Non-pigmented ciliary epithelial cell (primary cell): ENCODE measurements at places on chromosomes 5 and 9.

DNA sequence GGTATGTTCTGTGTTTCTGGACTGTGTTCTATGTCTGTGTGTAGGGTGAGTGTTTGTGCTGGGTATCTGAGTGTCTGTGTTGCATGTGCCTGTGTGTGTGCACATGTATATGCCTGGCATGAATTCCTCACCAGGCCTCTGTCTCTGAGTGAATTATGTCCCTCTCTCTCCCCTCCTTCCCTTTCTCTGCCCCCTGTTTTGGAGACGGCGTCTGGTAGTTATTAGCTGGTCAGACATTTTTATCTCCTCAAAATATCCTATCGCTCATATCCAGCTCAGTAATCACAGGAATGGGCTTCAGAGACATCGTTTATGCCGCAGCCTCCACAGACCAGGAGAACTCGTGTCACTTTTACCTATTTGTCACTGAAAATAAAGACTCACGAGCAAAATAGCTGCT lies 483.2 kb upstream of the BRINP1 start:
- DNase-seq = no peak

- DNase-seq = no peak
Measured at GRCh38 chr5:174120401-174121005, 75.0 kb downstream of the NSG2 start.

DNA sequence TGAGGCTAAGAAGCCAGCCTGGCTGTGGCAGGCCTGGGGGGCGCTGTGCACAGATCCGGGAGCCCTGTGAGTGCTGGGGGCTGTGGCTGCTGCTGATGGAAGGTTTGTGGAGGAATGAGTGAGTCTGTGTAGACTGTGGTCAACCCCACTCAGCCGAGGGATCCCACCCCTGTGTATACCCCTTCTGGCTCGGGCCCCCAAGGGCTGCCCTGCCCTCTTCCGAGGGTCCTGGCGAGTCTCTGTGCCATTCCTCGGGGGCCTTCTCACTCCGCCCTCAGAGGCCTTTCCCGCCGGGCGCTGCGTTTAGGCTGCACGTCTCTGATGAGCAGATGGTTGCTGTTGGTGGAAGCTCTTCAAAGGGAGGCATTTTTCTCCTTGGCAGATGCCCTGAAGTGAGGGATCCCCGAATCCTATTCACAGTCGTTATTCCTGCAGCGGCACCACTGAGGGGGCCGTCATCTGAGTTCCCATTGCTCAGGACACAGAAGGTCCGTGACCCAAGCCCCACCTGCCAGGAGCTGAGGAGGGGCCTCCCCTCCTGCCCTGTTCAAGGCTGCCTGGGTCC lies 94.1 kb downstream of the RXRA start:
- no peak for DNase-seq

DNA sequence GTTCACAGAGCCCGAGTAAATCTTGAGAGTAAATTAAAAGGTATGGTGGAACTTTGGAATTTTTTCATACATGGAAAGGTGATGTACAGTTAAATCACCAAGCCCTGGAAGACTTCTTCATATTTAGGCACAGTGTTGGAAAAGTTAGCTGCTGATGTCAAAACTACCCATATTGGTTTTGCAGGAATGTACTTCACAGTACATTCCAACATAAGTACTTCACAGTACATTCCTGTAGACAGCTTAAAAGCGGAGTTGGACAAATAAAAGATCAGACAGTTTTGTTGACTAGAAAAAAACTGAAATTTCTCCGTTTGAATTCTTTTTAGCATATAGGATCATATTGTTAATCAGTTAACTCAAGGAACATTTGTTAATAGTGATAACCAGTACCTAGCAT lies 1.8 kb downstream of the RANBP17 start:
- peak; percentile 84 for DNase-seq

GRCh38 chr5:34524123-34524522 lies 132.0 kb upstream of the RAI14 start:
- peak; percentile 49 for DNase-seq

- no peak for DNase-seq
Measured at GRCh38 chr9:137590123-137590468, 216 bp downstream of the ZMYND19 start.

GRCh38 chr9:20848490-20848889 lies 164.4 kb downstream of the FOCAD start:
- no peak for DNase-seq

- no peak for DNase-seq
Measured at GRCh38 chr9:23005156-23005555, 558.5 kb downstream of the DMRTA1 start.

DNA sequence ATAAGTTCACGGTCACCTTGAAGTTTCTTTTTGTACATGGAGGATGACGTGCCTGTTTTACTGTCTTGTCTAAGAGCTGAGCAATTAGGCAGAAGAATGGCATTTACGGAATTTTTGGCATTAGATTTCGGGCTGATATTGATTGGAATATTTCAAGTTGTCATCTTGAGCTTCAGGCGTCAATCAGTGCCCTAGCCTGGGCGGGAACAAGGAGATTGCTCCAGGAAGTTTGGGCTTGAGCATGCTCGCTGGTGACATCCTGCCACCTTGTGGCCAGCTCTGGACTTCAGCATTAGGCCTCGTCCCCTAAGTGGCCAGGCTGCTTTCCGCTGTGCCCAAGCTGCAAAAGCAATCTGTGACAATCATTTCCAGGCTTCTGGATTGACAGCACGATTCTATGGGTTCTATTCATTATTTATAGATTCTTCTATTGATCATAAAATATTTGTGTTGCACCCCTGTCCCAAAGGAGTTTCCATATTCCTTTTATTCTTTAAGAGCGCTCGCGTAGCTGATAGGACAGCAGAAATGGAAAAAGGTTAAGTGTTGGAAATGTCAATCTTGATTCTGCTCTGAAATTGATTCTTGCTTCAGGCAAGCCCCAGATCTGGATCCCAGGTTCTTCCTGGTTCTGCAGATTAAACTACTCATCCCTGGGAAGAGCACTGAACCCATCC lies 79.3 kb downstream of the SLC28A3 start:
- peak; percentile 38 for DNase-seq

DNA sequence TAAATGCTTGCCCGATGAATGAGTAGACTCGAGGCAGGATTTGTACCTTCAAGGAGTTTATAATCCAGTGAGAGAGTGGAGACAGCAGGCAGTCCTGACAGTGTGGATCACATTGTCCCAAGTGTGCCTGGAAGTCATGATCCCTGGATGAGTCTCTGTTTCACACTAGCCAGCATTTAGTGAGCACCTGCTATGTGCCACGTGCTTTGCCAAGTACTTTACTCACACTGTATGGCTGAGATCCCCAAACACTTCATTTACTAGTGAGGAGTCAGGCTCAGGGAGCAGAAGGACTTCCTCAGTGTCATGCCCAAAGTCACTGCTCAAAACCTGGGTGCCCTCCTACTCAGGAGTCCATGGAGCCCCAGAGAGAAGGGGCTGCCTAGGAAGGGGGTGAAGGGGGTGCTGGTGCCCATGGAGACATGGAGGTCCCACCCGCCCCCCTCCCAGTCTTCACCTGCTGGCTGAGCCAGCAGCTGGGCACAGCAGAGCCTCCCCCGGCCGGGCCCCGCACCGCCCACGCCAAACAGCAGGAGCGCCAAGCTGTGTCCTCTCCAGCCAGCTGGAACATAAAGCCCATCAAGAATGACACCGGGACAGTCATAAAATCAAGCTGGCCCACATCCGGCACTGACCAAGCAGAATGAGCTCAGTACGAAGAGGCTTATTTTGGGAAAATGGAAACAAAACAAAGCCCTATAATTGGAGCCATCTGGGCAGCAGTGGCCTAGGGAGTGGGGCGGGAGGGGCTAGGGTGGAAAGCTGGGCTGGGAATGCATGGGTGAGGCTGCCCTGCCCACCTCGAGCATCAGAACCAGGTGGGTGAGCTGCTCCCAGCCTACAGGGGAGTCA lies 10.6 kb downstream of the LAMC3 start:
- no peak for DNase-seq

DNA sequence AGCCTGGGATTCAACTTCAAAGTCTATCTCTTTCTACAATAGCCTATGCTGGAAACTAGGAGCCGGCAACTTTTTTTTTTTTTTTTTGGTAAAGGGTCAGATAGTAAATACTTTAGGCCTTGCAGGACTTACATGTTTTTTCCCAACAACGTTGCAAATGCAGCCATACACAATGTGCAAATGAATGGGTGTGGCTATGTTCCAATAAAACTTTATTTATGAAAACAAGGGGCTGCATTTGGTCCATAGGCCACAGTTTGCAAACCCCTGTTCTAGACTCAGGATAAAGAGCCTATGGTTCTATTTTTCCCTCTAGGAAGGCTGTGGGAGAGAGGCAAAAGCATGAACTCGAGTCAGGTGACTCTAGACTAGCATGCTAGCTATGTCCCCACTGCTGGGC lies 189.1 kb downstream of the GABBR2 start:
- no peak for DNase-seq

- DNase-seq = no peak
Measured at GRCh38 chr9:112872019-112872418, 18.7 kb downstream of the SLC46A2 start.

DNA sequence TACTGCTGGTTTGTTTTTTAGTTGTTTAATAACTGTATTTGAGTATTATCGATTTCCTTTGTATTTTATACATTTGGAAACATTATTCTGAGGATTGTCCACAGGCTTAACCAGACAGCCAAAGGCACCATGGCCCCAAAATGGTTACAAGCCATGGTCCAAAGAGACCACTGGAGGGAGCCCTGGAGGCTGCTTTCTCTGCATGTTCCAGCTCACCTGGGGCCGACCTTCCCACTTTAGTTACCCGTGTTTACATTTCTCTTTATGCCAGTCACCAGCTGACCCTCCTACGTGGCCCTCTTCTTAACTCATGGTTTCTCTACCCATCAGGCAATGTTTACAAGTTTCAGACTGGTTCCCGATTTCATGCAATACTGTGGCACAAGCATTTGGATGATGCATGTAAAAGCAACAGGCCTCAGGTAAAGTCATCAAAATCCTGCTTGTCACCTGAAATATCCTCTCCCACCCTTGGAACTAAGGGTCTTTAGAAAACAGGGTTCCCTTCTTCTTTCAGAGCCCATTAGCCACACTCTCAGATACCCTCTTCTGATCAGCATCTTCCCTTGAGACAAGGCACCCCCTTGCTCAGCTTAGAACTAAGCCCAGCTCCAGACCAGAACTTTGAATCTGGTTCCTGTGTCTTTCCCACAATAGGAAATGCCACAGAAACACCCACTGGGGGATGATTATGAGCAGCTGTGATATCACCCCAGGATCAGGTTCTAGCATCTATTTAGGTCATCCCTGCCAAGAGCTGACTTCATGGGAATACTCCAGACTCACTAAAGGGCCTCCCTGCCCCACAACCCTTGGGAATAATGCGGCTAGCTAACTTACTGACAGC lies 49.9 kb upstream of the GARNL3 start:
- DNase-seq = peak; percentile 13

DNA sequence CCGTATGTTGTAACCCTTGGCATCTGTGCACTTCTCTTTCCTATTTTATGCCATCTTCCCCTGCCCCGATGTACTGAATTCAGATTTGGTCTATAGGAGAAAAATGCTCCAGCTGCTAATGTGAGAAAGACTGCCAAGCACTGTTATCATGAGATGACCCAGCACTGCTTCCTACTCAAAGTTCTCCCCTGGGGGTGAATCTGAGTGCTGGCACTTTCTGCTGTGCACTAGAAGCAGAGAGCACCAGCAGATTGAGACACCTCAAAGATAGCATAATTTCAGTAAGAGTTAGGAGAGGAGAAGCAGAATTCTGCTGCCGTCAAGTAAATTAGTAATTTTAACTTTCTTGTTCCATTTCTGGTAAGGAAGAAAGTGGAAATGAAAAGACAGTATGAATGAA lies 92.8 kb upstream of the ACOT12 start:
- no peak for DNase-seq

DNA sequence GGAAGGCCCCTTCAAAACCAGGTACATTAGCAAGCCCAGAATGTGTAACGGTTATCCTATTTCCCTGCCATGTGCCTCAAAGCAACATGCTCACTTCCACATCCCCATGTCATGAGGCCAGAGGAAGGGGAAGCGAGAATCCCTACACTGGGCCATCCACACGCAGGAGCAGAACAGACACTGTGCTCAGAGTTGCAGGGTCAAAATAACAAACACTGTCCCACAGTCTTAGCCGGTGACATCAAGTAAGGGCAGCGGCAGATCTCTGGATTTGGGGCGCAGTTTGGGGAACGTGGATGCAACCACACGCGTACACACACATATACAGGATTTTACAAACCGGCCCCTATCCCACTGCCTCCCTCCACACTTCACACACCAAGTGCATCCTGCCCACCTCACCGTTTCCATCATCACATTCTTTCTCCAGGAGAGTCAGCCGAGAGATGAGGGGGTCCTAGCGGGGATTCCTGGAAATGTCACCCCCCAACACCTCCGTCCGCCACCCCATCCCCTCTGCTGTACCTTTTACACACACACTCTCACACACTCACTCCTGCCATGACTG lies 776 bp downstream of the APBA1 start:
- DNase-seq = no peak

DNA sequence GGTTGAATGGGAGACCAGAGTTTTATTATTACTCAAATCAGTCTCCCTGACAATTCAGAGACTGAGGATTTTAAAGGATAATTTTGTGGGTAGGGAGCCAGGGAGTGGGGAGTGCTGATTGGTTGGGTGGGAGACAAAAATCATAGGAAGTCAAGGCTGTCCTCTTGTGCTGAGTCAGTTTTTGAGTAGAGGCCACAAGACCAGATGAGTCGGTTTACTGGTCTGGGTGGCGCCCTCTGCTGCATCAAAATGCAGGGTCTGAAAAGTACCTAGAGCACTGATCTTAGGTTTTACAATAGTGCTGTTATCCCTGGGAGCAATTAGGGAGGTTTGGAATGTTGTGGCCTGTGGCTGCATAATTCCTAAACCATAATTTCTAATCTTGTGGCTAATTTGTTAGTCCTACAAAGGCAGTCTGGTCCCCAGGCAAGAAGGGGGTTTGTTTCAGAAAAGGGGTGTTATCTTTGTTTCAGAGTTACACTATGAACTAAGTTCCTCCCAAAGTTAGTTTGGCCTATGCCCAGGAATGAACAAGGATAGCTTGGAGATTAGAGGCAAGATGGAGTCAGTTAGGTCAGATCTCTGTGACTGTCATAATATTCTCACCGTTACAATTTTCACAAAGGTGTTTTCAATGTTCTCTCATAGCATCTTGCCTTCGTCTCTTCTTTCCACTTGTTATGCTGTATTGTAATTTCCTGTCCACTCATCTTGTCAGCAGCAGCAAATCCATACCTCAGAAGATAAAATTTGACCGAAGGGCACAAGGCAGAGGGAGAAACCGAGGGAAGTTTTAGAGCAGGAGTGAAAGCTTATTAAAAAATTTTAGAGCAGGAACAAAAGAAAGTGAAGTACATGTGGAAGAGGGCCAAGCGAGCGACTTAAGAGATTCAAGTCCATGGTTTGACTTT lies 59.2 kb upstream of the CLINT1 start:
- peak; percentile 41 for DNase-seq

- no peak for DNase-seq
Measured at GRCh38 chr9:135522931-135523330, 1.7 kb downstream of the LCN1 start.

- DNase-seq = no peak
Measured at GRCh38 chr9:23820451-23821374, 5.3 kb downstream of the ELAVL2 start.

DNA sequence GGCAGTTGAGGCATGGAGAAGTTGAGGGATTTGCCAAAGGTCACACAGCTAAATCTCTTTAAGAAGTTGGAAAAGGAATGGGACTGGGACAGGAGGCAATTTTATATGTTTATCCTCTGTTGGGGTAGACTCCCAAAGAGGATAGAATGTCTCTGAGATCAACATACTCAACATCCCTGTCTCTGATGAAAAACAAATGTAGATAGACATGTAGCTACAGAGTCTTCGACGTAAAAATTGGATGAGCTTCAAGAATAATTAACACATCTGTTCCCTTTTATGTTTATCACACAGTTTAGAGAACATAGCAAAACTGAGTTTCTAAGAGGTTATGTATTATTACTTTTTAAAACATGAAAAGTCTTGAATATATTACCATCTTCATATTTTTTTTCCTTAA lies 204.6 kb upstream of the CD180 start:
- no peak for DNase-seq
